ENCODE measurements at places on chromosomes 13 and 19.
A peak's percentile ranks its signal among the peaks of the same experiment; 100 is the strongest.

DNA sequence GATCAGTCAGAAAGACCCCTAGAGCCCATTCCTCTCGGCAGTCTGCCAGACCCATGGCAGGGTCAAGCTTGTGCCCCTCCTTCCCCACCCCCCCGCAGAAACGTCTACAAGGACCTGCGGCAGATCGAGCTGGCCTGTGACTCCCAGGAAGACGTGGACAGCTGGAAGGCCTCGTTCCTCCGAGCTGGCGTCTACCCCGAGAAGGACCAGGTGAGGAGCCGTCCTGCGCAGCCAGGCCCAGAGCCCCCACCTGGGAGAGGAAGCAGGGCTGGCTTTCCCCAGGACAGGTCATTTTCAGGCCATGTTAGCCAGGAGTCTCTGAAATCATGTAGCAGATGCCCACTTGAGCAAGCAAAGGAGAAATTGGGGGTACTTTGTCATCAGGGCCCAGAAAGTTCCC, 12.3 kb downstream of the TMED1 start:
- no peak for DNase-seq

GRCh38 chr19:55641426-55642152, 787 bp downstream of the ZNF580 start:
- no peak for DNase-seq

DNA sequence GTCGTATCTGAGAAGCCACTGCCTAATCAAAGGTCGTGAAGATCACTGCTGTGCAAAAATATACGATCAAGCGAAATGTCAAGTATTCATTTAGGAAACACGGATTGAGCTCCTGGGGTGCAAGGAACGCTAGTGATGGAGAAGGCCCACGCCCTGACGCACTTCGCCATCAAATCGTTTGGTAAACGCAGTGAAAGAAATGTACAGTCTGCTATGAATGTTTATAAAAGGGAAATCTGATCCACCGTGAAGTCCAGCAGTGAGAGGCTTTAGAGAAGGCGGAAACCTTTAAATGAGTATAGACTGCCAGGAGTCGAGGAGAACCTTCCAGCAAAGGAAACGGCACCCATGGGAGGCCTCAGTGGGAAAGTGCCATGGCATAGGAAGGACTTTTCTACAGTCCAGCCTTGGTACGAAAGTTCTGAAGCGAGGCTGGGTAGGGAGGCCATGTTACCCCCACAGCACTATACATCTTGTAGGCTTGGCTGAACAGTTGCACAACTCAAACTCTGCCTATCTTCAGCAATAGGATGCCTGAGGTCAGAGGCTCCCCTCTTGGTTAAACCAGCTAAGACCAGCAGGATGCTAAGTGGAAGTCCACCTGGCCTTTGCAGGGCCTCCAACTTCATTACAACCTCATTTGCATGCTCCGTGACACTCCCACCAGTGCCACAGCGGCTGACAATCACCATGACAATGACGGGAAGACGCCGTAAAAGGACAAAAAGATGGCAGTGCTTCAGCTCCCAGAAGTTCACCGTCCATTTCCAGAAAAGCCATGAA, 20.4 kb downstream of the PCID2 start:
- DNase-seq, result no peak

GRCh38 chr13:91045351-91046034, 302.0 kb upstream of the MIR17HG start:
- DNase-seq, result no peak

DNA sequence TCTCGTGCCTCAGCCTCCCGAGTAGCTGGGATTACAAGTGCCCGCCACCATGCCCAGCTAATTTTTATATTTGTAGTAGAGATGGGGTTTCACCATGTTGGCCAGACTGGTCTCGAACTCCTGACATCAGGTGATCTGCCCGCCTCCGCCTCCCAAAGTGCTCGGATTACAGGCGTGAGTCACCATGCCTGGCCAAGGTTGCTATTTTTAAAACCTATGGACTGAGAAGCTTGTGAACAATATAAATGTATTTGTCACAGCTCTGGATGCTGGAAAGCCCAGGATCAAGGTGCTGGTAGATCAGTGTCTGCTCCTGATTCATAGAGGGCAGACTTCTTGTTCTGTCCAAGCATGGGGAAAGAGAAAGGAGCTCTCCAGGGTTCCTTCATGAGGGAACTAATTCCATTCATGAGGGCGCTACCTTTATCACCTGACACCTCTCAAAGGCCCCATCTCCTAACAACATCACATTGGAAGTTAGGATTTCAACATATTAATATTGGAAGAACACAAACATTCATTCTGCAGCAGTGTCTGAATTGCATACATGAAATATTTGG, 16.1 kb downstream of the CARD8 start:
- DNase-seq, result no peak

GRCh38 chr19:30678168-30678567, 306.0 kb downstream of the ZNF536 start:
- DNase-seq, result no peak

DNA sequence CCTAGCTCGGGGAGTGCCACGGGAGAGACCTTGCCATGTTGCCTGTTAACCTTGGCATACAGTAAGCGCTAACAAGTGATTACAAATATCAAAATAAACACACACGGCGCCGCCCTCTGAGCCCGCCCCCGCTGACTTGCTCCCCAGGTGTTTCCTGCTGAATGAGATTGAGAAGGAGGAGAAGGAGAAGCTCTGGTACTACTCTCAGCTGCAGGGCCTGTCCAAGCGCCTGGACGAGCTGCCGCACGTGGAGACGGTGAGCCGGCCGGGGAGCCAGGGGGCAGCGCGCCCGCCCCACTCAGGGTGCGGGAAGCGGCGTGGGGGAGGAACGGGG, 5.0 kb downstream of the APC2 start:
- DNase-seq, result no peak

- no peak for DNase-seq
These were observed 100.8 kb downstream of the COL4A1 start for GRCh38 chr13:110206185-110206584.

DNA sequence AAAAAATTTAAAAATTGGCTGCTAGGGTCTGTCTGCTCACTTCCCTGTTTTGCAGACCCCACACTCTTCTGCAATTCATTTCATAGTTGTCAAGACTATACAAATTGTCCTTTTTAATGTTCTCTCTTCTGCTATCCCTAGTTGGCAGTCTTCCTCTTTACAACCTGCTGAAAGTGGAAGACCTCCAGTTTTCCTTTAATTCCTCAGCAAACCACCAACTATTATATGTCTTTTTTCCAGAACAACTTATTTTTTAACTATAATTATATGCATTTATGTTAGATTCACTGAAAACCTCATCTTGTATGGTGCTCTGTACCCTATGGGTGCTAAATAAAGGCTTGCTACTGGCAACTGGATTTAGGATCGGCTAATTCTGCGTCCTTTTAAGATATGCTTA, 1.1 kb upstream of the PHF11 start:
- no peak for DNase-seq

DNA sequence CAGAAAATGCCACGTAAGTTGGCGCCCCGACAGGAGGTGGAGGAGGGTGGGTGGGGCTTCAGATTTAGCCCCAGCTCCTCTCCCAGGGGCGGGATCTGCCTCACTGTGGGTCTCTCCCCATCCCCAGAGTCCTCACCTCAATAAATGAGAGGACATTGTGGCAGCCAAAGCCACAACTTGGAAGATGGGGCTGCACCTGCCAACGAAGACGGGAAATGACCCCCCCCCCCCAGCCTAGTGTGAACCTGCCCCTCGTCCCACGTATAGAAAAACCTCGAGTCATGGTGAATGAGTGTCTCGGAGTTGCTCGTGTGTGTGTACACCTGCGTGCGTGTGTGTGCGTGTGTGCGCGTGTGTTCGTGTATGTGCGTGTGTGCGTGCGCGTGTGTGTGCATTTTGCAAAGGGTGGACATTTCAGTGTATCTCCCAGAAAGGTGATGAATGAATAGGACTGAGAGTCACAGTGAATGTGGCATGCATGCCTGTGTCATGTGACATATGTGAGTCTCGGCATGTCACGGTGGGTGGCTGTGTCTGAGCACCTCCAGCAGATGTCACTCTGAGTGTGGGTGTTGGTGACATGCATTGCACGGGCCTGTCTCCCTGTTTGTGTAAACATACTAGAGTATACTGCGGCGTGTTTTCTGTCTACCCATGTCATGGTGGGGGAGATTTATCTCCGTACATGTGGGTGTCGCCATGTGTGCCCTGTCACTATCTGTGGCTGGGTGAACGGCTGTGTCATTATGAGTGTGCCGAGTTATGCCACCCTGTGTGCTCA, 1.5 kb upstream of the TRAPPC5 start:
- DNase-seq, result peak; percentile 57

DNA sequence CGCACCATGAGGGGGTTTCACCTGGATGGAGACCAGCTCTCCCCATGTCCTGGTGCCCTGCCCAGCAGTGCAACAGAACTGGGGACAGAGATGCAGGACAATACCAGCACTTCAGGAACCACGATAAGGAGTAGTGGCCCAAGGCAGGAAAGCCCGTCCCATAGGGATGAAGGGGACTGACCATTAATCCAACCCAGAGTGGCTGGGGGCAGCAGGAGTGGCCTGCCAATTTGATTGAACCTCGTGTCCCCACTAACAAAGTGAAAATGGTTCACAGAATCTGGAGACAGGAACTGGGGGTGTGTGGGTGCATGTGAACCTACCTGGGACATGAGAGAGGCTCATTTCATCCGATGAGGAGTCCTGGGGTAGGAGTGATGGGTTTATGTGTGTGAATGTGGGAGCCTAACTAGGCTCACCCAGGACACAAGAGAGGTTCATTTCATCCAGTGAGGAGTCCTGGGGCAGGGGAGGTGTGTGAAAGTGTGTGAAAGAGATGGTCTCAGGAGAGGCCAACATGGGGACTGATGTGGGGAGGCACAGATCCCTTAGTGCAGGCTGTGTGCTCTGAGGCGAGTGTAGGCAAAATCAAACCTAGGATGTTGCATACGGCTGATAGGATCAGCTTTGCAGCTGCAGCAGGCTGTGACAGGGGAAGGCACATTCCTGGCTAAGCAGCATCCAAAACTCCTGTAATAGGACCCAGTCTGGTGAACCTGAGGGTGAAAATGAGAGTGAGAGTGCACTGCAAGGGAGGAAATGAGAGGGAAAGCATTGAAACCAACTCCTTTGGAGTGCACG, 98.2 kb downstream of the ZNF429 start:
- no peak for DNase-seq

- DNase-seq, result no peak
These were observed 650.8 kb upstream of the GPC6 start for GRCh38 chr13:92575777-92576176.

Data from activated T-cell treated with anti-CD3 and anti-CD28 coated beads for 24 hours (primary cell).